Posterior vena cava (tissue), 2 donors: ENCODE measurements at places on chromosomes 3 and 15. TPM values are rescaled to one million over a fixed set of nuclear protein-coding genes. Genes with fewer than 3 reads are reported as not detected.

SLCO2A1 gene
- total RNA-seq, result 87.8 TPM

KBTBD13 gene
- total RNA-seq, result 0.57 TPM

LIPC gene
- total RNA-seq, result 0.14 TPM

MST1R gene
- total RNA-seq, result 1.2 TPM

ST6GAL1 gene
- 53.3 TPM for total RNA-seq

ATP13A4 gene
- total RNA-seq, result 0.33 TPM

CCR8 gene
- not detected for total RNA-seq

PCLAF gene
- total RNA-seq, result 0.52 TPM

ITPKA gene
- 0.28 TPM for total RNA-seq

RTP4 gene
- 3.0 TPM for total RNA-seq

DOCK3 gene
- total RNA-seq, result 2.4 TPM

PLCH1 gene
- total RNA-seq, result 0.05 TPM

DUOXA2 gene
- not detected for total RNA-seq

ITGA11 gene
- total RNA-seq, result 23.1 TPM

ADAMTS7 gene
- 6.7 TPM for total RNA-seq

VEPH1 gene
- 1.7 TPM for total RNA-seq

EPHB1 gene
- 3.7 TPM for total RNA-seq

CYP19A1 gene
- 1.8 TPM for total RNA-seq

KY gene
- 3.2 TPM for total RNA-seq

ABHD2 gene
- 88.7 TPM for total RNA-seq

C3orf20 gene
- not detected for total RNA-seq

CKMT1B gene
- total RNA-seq, result not detected

GOLGA6L4 gene
- 5.0 TPM for total RNA-seq

INKA1 gene
- 5.9 TPM for total RNA-seq

CD200R1 gene
- 2.2 TPM for total RNA-seq

GPR27 gene
- 6.5 TPM for total RNA-seq

ETV5 gene
- 26.0 TPM for total RNA-seq

MORC1 gene
- total RNA-seq, result not detected

HDC gene
- total RNA-seq, result 3.6 TPM

CHRFAM7A gene
- total RNA-seq, result 5.1 TPM

CILP gene
- total RNA-seq, result 9.6 TPM

CASR gene
- total RNA-seq, result not detected

AHSG gene
- total RNA-seq, result not detected

CCR4 gene
- total RNA-seq, result 0.23 TPM

SNTN gene
- total RNA-seq, result not detected

DNASE1L3 gene
- 7.5 TPM for total RNA-seq

NR1I2 gene
- not detected for total RNA-seq

NME9 gene
- total RNA-seq, result not detected

FAM174B gene
- total RNA-seq, result 8.0 TPM

TRAIP gene
- 2.2 TPM for total RNA-seq

IGSF10 gene
- 2.2 TPM for total RNA-seq

NANOGP8 gene
- total RNA-seq, result 0.48 TPM

CHRD gene
- 32.6 TPM for total RNA-seq

SERINC4 gene
- not detected for total RNA-seq

GATA2 gene
- 11.6 TPM for total RNA-seq

SLMAP gene
- total RNA-seq, result 355 TPM

SLC9C1 gene
- total RNA-seq, result 0.29 TPM

ADGRG7 gene
- total RNA-seq, result not detected

CYP11A1 gene
- 0.71 TPM for total RNA-seq

POMGNT2 gene
- 18.7 TPM for total RNA-seq

BTLA gene
- total RNA-seq, result 0.14 TPM

LRTM1 gene
- total RNA-seq, result not detected

CGNL1 gene
- 20.0 TPM for total RNA-seq

CLDN16 gene
- not detected for total RNA-seq

CLRN1 gene
- total RNA-seq, result not detected

FBXO40 gene
- total RNA-seq, result 1.5 TPM
